ENCODE measurements at places on chromosomes 7 and 10. TPM values are rescaled to one million over a fixed set of nuclear protein-coding genes. Genes with fewer than 3 reads are reported as not detected.

GRCh38 chr10:91191584-91191919 lies 28.9 kb upstream of the PCGF5 start:
- no peak for DNase-seq

DNA sequence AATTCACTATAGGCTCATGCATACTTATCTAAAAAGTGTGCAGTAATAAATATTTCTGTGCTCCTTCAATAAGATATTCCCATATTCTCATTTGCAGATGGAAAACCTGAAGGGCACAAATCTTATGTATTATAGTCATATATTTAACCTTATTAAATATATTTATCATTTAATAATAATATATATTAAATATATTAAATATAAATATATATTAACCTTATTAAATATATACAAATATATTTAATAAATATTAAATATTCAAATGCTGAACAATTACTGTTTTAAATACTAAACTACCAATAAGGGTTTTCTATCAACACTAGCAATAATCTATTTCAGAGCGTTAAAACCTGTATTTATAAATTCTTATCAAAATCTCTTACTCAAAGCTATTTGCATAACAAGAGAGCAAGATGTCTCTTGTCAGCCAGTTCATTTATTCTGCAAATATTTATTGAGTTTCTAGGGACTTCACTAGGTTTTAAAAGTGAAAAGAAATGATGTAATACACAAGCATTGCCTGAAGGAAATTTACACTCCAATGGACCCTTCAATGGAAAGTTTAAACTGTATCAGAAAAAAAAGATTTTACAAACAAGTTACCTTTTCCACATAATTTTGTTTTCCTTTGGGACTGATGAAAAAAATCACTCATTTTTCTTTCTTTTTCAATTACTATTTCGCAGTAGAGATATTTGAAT lies 159.2 kb downstream of the AGMO start:
- DNase-seq: no peak

GRCh38 chr10:95560278-95561176 lies 644 bp downstream of the SORBS1 start:
- DNase-seq: peak; percentile 43

GRCh38 chr7:70772891-70773290 lies 359.1 kb upstream of the GALNT17 start:
- no peak for DNase-seq

GRCh38 chr7:131546583-131547141 lies 9.8 kb downstream of the PODXL start:
- DNase-seq: peak; percentile 28

Gene GPR158
- not detected for polyA plus RNA-seq
